ENCODE measurements at places on chromosomes 2 and 18.

DNA sequence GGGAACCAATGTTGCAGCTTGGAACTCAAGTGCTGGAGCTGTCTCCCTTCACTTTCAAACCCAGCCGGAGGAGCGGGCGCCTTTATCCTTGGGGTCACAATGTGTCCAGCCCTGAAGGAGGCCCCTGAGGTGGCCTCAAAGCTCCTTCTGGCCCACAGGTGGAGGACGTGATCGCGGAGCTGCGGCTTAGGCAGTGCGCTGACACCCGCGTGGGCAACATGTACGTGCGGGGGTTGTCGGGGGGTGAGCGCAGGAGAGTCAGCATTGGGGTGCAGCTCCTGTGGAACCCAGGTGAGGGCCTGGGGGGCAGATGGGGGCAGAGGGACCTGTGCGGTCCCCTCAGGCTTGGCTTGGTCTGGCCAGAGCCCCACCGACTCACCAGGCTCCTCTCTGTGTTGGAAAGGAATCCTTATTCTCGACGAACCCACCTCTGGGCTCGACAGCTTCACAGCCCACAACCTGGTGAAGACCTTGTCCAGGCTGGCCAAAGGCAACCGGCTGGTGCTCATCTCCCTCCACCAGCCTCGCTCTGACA lies 13.5 kb downstream of the ABCG8 start:
- no peak for DNase-seq

DNA sequence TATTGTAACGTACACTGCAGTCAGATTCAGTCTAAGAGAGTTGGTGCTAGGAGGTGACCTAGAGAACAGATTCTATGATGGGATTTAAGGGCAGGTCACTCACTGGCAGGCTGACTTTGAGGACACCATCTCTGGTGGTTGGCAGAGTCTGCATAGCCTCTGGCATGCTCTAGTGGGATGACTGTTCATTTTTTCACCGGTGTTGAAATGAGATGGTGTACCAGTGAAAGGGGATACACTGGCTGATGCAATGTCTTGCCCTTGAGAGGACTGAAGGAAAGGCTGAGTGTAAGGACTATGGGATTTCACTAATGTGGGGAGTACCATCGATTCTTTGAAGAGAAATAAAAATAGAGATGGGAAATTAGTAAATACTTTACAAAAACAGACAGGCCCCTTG lies 186.9 kb upstream of the PIEZO2 start:
- no peak for DNase-seq

- DNase-seq = no peak
These were observed 73.5 kb upstream of the SERTAD2 start for GRCh38 chr2:64727013-64727767.

GRCh38 chr2:62296034-62296831 lies 100.3 kb downstream of the B3GNT2 start:
- no peak for DNase-seq

DNA sequence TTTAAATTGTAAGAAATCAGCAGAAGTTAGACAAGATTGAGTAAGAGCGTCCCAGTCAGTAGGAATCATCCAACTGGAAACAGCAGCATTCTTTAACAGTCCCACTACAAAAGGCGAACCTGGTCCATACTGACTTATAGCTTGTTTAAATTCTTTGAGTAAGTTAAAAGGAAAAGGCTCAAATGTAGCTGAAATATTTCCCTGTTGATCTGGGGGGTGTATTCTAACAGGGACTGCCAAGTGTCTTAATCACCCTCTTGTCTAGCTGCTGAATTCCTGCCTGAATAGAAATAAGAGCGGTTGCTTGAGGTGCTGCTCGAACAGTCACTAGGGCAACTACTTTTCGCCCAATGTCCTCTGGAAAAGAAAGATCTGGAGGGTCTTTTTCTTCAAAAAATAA lies 56.4 kb upstream of the FMNL2 start:
- no peak for DNase-seq

- no peak for DNase-seq
These were observed 710.4 kb upstream of the PIK3C3 start for GRCh38 chr18:41244591-41245037.
